ENCODE measurements at places on chromosomes 11 and 22.
A peak's percentile ranks its signal among the peaks of the same experiment; 100 is the strongest.

DNA sequence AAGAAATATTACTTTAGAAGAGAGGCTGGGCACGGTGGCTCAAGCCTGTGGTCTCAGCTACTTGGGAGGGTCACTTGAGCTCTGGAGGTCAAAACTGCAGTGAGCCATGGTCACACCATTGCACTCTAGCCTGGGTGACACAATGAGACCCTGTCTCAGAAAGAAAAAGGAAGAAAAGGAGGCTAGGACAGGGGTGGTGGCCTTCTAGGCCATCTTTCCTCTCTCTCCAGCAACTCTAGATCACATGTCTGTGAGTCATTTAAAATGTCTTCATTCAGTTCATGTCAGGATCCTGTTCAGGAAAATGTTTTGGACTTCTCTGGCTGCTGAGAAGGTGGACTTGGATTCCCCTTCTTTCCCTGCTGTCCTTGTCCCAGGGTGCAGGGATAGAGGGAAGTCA lies 53.3 kb downstream of the PPFIA1 start:
- no peak for DNase-seq

DNA sequence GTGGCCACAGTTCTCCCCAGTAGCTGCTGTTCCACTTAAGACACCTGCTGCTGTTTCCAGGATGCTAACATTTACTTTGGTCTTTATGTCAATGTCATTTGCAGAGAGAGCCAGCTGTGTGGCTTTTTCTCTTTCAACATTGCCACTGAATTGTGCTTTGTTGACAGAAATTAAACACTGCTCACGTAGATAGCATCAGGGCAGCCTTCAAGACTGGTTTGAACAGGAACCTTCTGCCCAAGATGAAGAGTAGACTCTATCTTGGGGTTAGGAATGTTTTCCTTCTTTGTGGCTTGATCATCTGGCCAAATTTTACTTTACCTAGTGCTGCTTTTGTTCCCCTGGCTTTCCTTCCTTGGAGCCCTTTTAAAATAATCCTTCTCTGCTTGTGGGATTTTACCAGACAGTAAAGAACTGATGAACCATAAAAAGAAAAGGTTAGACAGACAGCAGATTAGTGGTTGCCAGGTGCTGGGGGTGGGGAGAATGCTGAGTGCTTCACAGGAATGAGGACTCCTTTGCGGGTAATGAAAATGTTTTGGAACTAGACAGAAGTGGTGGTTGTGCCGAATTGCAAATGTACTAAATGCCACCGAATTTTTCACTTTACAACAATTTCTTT lies 22.7 kb upstream of the XBP1 start:
- DNase-seq = peak; percentile 45

GRCh38 chr22:29693161-29693560 lies 26.6 kb upstream of the CABP7 start:
- DNase-seq = no peak

DNA sequence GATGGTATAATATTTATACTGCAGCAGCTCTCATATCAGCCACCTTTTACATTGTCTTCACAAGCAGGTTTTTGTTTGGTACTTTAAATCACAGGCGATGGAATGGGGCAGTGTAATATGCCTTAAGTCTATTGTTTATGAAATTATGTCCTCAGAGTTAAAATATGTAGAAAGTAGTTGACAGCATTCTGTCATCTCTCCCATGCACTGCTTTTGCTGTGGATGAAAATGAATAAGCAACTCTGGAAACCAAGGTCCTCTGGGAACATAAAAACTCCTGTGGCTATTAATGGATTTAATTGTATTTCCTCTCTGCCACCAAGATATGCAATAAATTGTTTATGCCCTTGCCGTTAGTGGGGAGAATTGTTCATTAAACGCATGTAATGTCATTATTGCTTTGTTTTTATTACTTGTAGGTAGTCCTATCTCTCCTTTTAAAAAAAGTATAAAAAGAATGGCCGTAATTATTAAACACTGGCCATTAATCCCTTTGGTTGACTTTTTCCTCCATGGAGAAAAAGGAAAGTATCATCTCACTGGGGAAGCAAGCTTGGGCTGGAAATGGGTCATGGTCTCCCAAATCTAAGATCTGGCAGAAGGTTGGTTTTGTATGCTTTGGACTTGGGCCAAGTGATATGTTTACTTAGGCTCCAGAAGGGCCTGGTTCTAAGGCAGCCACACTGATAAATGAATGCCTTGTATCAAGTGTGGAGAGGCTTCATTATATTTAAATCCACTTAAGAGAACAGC lies 13.1 kb downstream of the PACS1 start:
- DNase-seq = peak; percentile 47

DNA sequence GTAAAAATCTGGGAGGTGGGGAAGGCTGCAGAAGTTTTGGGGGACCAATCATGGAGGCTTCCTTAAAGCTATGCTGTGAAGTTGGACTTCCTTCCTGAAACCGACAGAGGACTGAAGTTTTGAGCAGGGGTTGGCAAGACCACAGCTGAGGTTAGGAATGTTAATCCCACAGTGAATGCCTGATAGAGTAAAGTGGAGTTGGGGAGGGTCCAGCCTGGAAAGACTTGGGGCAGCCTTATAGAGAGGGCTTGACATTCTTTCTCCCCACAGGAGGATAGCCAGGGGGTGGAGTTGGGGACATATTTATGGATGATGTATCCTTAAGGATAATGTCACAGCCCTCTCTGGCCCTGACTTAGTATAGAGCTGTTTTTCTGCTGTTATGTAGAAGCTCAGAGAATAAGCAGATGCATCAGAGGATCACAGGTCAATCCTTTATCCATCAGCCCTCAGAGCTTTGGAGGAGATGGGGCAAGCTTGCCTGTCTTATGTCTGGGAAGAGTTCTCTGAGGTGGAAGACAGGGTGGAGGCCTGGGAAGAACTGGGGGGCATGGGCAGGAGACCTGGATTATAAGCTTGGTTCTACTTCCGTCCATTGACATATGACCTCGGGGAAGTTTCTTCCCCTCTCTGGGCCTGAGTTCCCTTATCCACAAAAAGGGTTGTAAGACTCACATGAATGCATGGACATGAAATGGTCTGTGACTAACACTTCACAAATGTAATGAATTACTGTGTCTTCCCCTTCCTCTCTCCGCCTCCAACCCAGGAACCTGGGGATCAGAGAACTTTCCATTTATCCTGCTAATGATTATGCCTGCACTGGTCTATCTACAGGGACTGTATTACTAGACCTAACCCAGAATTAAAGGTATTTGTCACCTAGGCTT lies 317.8 kb downstream of the MIAT start:
- no peak for DNase-seq

DNA sequence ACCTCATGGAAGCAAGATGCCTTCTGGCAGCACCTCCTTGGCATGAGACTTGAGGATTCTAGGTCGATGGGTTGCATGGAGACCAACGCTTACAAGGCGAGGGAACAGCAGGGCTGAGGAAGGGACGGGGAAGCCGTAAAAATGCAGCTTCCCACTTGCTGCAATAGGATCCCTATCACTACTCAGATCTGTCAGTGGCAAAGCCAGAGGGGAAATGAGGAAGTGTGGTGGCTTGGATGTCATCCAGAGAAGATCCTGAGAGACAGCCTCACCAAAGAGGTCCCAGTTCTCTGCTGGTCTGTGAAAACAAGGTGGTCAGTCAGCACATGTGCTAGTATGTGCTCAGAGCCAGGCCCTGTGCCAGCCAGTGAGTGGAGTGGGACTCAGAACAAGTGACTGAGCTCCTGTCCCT lies 22.2 kb downstream of the CYB5R2 start:
- DNase-seq = no peak

DNA sequence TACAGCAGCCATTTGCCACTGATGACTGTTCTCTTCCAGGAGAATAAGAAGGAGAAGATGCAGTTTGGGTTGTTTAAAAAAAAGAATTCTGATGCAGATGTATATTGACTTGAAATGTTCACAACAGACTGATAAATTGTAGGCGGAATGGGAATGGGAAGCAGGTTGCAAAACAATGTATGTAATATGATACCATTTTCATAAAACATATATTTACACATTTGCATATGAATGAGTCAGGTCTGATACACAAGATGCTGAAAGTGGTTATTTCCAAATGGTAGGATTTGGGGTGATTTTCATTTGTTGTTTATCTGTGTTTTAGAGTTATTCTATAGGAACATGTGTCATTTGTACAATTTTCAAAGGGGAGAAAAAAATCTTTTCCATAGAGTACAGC lies 9.0 kb upstream of the RCN1 start:
- no peak for DNase-seq

- no peak for DNase-seq
These were observed 84.9 kb upstream of the RAB1B start for GRCh38 chr11:66183494-66184048.

GRCh38 chr11:86990031-86990430 lies 34.8 kb upstream of the FZD4 start:
- no peak for DNase-seq

GRCh38 chr11:35089666-35090065 lies 49.3 kb upstream of the CD44 start:
- DNase-seq = no peak

GRCh38 chr11:10846660-10847059 lies 11.2 kb downstream of the ZBED5 start:
- DNase-seq = no peak

DNA sequence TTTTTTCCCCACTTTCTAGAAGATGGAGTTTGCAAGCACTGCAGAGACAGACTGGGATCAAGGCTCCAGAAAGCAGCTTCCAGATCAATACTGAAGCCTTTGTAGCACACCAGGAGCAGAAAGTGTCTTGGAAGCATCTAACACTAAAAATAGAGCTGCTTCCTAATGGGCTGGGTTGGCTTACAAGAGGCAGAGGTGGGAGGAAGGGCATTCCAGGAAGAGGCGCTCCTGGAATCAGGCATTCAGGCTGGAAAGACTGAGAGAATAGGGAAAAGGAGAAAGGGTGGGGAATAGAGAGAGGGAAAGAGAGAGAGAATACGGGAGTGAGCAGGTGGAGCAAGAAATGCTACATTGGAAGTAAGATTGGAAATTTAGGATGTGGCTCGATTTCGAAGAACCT lies 395.9 kb downstream of the OPCML start:
- no peak for DNase-seq

GRCh38 chr22:40553014-40553554 lies 83.4 kb downstream of the MRTFA start:
- DNase-seq = no peak

- DNase-seq = no peak
These were observed 667 bp downstream of the DGCR6L start for GRCh38 chr22:20319041-20319744.

DNA sequence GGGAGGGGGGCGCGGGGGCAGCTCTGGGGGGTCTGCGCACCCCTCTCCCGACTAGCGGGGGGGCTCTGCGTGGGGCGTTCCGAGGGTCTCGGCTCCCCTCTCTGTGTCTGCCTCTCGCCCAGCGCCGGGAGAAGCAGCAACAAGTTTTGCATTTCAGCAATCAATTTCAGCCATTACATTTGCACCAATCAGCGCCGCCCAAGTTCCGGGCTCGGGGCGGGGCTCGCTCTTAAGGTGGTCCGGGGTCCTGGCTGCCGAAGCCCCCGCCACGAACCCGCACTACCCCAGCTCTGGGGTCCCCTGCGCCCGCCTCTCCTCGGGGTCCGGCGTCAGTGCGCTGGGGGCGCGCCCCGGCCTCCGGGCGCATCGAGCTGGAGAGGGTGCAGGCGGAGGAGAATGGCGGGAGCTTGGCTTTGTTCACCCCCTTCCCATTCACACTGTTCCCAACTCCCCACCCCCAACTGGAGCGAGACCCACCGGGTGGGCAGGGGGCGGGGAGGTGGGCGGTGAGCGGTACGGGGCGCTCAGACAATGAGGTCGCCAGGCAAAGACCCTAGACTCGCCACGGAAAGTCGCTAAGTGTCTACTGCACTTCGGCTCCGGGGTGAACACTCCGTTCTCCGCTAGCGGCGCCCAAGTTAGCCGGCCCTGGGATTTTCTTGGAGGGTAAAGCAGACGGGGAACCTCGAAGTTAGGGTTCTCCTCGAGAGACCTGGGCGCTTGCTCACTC lies at the start of gene MN1:
Gene MN1 (minus strand): TSS at position 141 of the 730 bp plus-strand sequence. CDS start 1,213 bp downstream, outside the sequence.
- no peak for DNase-seq

- no peak for DNase-seq
These were observed 5.9 kb downstream of the MTMR2 start for GRCh38 chr11:95918056-95918455.

- DNase-seq = no peak
These were observed 615.2 kb downstream of the BRD1 start for GRCh38 chr22:49212466-49212865.

- DNase-seq = no peak
These were observed 104.4 kb downstream of the MICAL2 start for GRCh38 chr11:12214751-12215150.

DNA sequence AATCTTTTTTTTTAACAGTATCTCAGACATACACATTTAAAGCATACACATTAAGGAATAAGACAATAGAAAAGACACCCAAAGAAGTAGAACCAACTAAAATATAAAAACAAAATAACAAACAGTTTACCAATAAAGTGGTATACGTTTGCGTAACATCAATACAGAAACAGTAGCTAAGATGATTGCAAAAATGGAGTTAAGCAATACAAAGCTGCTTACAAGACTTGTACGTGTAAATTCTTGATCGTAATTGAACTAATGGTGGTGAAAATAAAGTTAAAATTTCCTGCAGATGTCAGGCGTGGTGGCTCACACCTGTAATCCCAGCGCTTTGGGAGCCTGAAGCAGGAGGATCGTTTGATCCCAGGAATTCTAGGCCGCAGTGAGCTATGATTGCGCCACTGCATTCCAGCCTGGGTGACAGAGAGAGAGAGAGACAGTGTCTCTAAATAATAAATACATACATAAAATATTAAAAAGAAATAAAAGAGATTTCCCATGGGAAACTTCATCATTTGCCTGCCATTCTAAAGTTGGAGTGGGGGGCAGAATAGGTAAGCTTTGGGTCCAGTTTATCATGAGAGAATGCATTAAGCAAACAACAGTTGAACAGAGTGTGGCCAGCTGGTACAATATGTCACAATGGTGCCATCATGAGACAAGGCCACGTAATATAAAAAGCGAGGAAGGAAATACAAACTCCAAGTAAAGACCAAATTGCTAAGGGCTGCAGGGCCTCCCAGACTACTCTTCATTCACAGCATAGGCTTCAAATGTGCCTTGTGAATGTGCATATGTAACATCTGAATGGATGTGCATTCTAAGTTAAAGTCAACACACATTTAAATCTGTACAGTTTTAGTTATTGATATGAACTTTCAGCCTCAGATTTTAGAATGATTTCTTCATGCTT lies 38.9 kb upstream of the EED start:
- no peak for DNase-seq
